ENCODE measurements at places on chromosomes 11 and 22. TPM values are rescaled to one million over a fixed set of nuclear protein-coding genes. Genes with fewer than 3 reads are reported as not detected.

MS4A3 gene
- not detected for polyA plus RNA-seq

PHF21B gene
- polyA plus RNA-seq: not detected

LPXN gene
- polyA plus RNA-seq: 139 TPM

NXPE4 gene
- not detected for polyA plus RNA-seq

GNAZ gene
- polyA plus RNA-seq: 0.25 TPM

NTM gene
- polyA plus RNA-seq: 49.0 TPM

SEPTIN5 gene
- 17.0 TPM for polyA plus RNA-seq

LINC01488 gene
- polyA plus RNA-seq: not detected

DNA sequence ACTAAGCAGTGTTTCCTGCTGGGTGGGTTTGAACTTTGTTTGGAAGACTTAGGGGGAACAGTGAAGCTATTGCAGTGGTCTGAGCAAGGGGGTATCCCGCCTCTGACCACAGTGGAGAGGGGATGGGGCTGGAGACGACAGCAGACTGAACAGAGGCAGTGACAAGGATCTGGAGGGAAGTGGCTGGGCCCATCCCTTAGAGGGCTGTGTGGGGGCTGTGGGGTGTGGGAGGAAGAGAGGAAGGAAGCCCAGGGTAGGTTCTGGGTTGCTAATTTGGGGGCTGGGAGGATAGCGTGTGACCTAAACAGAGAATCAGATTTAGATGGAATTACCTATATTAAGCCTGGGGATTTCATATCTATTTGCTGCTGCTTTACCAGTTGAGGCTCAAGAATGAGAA lies 70.7 kb downstream of the BMAL1 start:
- DNase-seq: no peak

- DNase-seq: no peak
Observed at GRCh38 chr22:49206281-49206680, 621.4 kb downstream of the BRD1 start.

DNA sequence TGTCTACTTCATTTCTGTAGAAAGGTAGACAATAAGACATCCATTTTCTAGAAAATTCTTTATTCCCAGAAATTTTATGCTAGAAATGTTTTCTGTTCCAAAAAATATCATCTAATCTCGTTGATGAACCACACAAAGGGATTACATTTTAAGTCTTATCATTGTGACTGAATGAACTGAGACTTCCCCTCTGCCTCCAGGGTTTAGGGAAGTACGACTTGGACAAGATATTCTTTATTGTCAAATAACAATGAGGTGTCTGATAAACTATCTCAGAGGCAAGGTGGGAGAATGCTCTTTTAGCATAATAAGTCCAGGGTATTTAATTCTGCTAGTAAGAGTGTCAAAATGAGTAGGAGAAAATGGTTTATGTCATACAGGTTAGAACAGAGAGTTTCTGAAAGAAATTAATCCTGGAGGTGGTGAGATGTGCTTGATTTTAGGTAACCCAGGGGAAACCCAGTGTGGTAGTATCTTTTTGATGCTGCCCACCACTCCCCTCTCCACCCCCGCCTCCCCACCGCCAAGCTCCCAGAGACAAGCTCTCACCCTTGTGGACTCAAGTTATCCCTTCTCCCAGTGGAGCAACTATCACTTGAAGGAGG lies 100.6 kb downstream of the CD44 start:
- DNase-seq: no peak

DNA sequence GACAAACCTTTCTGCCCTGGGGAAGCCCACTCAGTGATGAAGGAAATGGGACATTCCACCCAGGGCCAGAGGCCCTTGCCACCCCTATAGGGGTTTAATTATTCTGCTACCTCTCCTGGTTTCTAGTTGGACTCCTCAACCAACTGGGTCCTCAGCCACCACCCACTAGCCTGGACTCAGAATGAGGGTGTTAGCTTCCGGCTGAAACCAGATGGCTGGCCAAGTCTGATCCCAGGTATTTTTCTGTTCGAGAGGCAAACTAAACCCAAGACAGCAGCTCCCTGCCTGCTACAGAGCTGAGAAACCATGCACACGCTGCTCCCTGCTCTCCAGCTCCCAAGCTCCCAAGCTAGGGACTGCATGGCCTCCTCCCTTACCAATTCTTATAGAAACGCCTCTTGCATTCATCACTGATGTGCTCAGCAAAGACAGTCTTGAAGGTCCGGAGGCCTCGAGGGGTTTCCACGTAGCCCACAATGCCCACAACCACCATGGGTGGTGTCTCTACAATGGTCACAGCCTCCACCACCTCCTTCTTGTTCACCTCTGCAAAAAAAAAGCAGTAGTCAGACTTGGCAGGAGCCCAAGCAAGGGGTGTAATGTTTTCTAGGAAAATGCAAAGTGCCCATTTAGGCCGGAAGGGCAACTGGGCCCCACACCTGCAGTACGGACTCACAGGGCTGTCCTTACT lies 2.2 kb downstream of the RPL3 start:
- peak; percentile 55 for DNase-seq

DNA sequence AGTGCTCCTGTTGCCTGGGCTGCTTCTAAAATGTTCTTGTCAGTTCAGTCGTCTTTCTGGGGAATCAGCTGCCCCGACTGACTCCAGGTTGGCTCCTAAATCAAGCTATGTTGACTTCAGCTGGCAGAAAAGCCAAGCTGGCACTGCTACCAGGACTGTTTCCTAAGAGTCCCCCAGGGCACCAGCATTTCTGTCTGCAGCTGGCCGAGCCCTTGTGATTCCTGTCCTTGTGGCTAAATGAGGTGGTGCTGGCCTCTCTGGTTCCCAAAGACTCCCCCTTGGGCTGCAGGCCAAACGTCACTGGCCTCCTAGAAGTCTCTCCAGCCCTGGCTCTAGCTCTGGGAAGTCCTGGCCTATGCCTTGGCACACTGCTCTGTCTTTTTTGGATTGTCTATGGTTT lies 31.1 kb downstream of the GRAMD1B start:
- DNase-seq: peak; percentile 19

DNA sequence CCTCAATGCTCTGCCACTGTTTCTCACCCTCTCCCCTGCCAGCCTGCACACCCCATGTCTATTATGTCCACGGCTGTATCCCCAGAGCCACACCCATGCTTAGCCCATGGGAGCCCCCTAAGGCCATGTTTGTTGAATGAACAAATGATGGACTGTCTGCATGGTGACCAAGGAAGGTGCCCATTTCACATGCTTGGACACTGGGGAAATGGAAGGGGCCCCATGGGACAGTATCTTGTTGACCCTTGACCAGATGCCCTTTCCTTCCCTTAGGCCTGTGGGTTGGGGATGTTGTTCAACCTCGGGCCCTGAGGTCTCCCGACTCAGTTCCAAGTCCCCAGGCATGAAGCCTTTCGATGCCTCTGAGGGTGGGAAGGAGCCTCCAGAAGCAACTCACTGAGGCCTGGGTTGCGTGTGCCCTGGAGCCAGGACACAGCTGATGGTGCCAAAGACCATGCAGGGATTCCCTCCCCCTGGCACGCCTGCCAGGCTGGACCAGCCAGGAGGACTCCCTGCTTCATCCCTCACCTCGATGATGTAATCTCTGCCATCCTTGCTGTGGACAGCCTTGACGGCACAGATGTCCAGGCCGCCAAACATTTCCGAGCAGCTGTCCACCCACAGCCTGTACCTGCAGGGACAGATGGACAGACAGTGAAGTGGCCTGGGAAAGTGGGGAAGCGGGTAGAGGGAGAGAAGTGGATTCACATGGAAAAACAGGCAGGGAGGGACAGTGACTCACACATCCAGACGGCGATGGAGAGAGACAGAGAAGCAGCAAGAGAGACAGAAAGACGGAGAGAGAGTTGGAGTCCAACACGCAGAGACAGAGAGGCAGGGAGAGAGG lies 58.9 kb downstream of the FBXO7 start:
- DNase-seq: peak; percentile 85

DNA sequence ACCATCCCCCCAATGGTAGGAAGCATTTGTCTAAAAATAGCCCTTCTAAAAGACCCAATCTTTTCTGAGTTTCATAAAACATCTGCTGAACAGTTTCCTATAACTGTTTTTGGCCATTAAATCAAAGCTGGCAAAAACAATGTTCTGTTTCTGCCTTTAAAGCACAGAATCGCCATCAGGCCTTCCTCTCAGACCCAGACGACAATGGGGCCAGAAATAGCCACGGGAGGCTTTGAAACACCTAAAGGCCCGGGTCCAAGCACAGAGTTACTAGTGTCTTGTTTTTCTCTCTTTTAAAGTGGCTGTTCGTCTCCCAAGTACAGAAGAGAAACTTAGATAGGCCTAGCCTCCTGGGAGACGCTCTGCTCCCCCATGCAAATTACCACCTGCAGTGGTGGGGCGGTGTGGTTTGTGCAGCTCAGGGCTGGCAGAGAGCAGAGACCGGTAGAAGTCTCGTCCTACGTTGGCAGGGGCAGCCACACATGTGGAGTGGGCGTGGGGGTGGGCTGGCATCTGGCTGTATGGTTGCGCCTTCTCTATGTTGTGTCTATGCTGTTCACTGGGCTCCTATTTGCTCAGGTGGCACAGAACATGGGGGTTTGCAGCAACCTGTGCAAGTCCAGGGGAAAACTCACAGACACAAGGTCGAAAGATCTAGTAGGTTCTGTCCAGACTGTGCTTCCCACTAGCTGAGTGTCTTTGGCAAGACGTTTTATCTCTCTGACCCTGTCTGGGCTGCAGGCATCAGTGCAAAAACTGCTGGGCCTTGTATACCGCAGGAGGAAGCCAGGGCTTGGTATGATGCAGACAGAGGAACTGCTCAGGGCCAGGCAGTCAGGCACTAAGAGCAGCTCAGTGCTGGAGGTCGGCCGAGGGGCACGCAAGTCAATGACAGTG lies 23.6 kb upstream of the ETS1 start:
- no peak for DNase-seq
